ENCODE measurements at places on chromosomes 13 and 19.

- DNase-seq, result peak; percentile 38
Measured at GRCh38 chr13:51453959-51454703, 1.3 kb upstream of the INTS6 start.

- DNase-seq, result no peak
Measured at GRCh38 chr13:47119575-47120235, 222.9 kb upstream of the HTR2A start.

DNA sequence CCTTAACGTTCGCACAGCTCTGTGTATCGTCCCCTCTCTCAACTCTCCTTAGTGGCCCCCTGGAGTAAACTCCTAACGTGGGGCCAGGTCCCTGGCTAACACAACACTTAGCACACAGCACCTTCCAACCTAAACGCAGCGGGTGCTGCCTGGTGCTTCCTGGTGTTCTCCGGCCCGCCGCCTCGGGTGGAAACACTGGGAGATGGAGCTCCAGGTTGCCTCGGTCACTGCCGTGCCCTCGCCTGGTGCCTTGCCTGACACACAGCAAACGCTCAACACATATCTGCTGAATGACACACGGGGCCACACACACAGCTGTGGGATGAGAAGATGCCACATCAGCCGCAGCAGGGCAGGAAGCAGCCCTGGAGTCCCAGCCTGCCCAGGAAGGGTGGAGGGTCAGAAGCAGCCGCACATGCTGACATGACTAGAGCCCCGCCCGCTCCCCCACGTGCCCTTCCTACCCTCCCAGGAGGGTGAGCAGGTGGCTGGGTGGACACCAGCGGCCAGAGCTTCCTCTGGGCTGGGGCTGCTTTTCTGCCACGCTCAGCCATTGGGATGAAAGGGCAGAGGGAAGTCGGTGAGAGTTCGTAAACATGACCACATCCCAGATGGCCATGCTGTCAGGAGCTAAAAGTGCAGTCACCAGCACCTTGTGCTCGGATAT lies 6.6 kb downstream of the PEPD start:
- no peak for DNase-seq

DNA sequence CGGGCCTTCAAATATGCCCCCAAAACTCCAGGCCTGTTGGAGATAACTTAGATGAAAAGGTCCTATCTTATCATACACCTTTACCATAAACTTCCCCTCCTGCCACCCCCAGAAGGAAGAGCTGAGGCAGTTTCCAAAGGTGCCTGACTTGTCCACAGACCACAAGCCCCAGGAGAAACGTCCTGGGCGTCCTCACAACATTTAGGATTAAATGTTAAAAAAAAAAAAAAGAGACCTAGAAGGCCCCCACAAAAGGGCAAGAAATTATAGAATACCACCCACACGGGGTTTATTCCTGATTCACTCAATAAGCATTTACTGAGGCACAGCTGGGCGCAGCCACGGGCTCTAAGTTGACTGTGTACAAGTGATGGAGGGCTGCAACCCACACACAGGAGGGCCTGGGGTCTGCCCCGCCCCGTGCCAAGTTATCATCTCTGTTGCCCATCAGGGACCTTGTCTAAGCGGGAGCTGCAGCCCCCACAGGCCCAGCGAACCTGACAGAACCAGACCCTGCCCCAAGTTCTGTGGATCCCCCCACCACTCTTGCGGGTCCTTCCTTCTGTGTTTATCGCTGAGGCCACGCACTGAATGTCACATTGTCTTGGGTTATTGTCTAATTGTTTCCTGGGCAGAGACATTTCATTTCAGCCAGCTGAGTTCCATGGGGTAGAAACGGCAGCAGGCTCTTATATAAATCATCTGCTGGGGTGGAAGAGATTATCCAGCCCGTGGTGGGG lies 83.0 kb upstream of the TM9SF2 start:
- DNase-seq, result no peak

- DNase-seq, result no peak
Measured at GRCh38 chr19:47885067-47885463, 1.1 kb downstream of the SULT2A1 start.

GRCh38 chr13:31046711-31047279 lies 114.3 kb downstream of the TEX26 start:
- peak; percentile 100 for DNase-seq

DNA sequence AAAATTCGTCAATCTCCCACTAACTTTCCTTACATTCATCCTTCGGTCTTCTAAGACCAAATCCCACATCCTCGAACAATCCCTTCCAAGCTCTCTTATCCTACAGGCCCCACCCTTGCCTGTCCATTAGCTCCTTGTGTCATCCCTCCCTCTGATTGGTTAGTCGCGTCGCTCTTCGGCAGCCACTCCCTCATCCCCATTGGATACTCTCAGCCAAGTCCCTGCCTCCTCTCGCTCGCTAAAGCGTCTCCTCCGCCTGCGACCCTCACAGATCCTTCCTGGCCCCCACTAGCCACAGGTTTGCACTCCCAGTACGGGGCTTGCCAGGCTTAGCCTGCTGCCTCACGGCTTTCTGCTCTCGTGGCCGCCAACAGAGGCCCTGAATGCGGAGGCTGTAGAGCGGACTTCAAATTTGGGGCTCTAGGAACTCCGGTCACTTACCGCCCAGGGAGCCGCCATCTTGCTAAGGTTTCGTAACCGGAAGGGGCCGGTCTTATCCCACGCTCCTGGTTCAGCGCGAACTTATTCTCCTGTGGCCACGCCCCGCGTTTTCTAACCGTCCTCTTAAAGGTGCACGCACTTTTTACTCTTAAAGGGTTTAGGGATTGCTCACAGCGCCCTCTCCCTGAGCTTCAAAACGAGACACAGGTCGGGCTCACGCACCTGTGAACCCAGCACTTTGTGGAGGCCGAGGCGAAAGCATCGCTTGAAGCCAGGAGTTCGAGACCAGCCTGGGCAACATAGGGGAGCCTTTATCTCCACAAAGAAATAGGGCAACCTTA lies at the start of gene DMAC2:
Gene DMAC2 (minus strand): TSS at position 472 of the 782 bp plus-strand sequence. CDS start 13 bp downstream, at position 459.
- peak; percentile 99 for DNase-seq

DNA sequence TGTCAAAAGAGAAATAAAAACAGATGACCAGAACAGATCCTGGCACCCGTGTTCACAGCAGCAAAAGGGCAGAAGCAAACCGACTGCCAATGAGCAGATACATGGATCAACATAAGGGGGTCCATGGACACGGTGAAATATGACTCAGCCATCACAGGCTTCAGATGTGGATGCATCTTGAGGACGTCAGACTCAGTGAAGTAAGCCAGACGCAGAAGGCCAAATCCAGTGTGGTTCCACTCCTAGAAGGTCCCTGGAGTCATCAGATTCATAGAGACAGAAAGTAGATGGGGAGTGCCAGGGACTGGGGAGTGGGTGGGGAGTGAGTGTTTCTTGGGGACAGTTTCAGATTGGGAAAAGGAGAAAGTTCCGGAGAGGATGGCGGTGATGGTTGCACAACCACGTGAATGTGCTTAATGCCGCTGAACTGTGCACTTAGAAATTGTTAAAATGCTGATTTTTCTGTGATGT lies 28.8 kb upstream of the SEMA6B start:
- no peak for DNase-seq

GRCh38 chr13:28636069-28636468 lies 22.9 kb upstream of the POMP start:
- DNase-seq, result no peak

All from NCI-H748 treated with DMSO at 0.1 percent for 48 hours (cell line).